ENCODE measurements at places on chromosomes 1 and 21.

DNA sequence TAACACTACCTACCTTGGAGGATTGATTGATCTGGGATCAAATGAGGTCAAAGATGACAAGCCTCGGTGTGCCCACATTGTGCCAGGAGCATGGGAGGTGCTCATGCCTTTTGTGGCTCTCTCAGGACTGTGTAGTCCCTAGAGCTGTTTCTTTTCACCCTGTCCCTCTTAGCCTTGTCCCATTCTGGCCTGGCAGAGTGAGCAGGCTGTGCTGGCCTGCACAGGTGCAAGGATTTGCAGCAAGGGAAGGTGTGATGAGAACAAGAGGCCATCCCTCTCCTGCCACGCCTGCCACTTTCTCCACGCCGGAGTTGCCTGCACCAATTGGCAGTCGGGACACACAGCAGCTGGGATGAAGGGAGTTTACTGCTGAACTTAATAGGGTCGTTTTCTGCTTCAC is 410.6 kb upstream of the VAMP3 start:
- DNase-seq = no peak

GRCh38 chr1:164588516-164589341 is 29.7 kb downstream of the PBX1 start:
- no peak for DNase-seq

- DNase-seq = no peak
These were observed 66.2 kb downstream of the PCNX2 start for GRCh38 chr1:233229288-233229687.

- DNase-seq = no peak
These were observed 18.5 kb downstream of the DONSON start for GRCh38 chr21:33569991-33570390.

GRCh38 chr1:77639056-77639455 is 43.4 kb downstream of the ZZZ3 start:
- no peak for DNase-seq
